ENCODE measurements at places on chromosomes 7 and 10.

GRCh38 chr10:125687507-125688185 is 4.7 kb upstream of the TEX36 start:
- DNase-seq = no peak

DNA sequence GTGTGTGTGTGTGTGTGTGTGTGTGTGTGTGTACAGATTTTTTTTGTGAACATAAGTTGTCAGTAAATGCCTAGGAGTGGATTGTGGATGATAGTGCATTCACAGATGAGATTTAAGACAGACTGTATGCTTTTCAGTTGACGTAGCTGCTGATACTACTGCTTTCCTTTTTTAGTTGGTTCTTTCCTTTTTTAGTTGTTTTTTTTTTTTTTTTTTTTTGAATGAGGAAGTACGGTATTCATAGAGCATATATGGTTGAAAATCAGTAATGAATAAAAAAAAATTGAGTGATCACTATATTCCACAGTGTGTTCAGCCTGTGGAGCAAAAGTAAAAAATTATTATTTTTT is 80.5 kb downstream of the RBM33 start:
- DNase-seq = no peak

- no peak for DNase-seq
Measured at GRCh38 chr7:115047958-115048720, 126.2 kb downstream of the MDFIC start.

DNA sequence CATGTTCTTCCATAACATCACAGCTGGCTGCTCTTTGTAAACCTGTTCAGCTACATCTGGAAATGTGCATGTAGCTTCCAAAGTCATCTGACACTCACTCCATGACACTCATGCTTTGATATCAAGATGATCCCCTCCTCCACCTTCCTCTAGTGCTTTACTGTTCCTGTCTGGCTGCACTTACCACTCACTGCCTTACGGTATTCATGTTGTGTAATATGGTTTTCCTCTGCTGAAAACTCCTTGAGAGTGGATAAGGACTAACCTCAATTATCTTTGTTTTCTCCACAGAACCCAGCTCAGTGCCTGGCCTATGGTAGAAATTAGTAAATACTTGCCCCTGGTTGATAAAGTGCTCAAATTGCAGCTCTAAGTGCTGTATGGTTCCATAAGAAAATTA is 483.9 kb downstream of the HTR7 start:
- no peak for DNase-seq

GRCh38 chr10:98244586-98244985 is 23.4 kb downstream of the LOXL4 start:
- no peak for DNase-seq

DNA sequence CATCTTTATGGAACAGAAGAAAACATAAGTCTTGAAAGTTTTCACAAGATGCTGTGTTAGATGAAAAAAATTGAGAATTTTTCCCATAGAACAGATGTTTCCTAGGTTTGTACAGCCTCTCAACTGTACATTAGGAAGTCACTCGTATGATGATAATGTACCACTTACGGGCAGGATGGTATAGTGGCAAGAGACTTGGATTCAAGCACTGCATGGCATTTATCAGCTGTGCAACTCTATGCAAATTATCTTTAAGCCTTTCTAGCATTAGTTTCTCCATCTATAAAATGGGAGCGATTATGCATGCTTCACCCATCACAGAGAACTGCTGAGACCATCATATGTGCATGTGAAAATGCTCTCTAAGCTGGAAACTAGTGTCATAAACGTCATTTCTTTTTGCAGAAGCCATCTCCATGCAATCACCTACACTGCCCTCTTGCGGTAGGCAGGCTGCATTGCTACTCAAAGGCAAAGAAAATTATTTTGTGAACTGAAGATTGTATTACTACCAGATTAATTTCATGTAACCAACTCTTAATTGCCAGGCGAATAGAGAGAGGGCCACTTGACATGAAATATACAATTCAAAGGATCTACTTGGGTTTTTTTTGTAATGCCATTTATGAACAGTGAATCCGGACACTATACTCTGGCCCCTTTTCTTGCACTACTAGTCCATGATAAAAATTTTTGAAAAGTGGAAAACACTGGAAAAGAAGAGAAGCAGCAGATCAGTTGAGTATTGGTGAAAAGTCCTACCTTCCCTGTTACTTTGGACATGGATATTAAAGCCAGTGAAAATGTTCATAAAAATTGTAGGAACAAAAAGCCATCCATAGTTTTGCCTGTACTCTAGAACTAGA is 102.3 kb downstream of the JAZF1 start:
- DNase-seq = peak; percentile 42

GRCh38 chr7:49670991-49671390 is 102.4 kb upstream of the VWC2 start:
- no peak for DNase-seq

DNA sequence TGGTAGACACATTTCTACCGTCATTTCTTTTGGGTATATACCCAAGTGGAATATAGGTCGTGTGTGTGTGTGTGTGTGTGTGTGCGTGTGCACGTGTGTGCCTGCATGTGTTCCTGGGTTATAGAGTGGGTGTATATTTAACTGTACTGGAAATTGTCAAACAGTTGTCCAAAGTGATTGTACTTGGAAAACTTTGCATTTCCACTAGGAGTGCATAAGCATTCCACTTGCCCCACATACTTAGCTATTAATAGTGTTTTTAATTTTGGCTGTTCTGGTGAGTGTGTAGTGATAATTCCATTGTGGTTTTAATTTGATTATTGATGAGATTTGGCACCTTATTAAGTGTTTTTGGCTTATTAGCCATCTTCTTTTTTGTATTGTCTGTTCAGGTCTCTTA is 25.9 kb downstream of the TRUB1 start:
- DNase-seq = no peak

GRCh38 chr7:8499128-8499527 is 65.7 kb downstream of the NXPH1 start:
- no peak for DNase-seq

- DNase-seq = no peak
Measured at GRCh38 chr10:118042336-118042735, 4.4 kb downstream of the RAB11FIP2 start.

DNA sequence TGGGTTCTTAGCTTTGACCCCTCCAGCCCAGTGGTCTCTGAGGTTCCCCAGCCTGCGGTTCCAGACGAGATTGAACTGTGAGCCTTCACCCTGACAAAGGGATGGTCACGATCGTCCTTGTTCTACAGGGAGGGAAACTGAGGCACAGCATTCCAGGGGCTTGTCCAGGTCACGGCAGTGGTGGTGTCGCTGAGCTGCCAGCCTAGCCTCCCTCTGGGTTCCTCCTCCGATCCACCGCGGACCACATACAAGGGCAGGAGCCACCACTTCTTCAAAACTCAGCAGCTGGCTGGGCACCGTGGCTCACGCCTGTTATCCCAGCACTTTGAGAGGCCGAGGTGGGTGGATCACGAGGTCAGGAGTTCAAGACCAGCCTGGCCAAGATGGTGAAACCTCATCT is 35.8 kb downstream of the ELFN1 start:
- DNase-seq = no peak

- DNase-seq = no peak
Measured at GRCh38 chr7:34107276-34107675, 201.9 kb downstream of the BMPER start.

GRCh38 chr7:36407636-36408550 is 18.2 kb downstream of the ANLN start:
- DNase-seq = no peak

- no peak for DNase-seq
Measured at GRCh38 chr7:81264116-81264515, 345.3 kb upstream of the SEMA3C start.

- DNase-seq = peak; percentile 58
Measured at GRCh38 chr10:44978570-44979280, at the start of gene DEPP1. DEPP1 (minus strand) TSS chr10:44978809; CDS start chr10:44978030, 779 bp downstream.

DNA sequence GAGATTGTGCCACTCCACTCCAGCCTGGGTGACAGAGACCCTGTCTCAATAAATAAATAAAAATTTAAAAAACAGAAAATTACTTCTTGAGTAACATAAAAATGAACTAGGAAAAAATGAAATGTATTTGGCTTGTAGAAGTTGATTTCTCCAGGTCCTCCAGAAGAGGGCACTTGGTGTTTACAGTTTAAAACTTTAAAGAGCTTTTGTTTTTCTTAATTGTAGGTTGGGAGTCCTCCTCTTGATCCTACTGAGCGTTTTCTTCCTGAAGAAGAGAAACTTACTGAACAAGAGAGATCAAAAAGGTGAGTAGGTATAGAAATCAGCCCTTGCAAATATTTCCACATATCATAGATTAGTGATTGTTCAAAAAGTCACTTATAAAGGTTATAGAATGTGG is 16.2 kb downstream of the KIFBP start:
- no peak for DNase-seq

DNA sequence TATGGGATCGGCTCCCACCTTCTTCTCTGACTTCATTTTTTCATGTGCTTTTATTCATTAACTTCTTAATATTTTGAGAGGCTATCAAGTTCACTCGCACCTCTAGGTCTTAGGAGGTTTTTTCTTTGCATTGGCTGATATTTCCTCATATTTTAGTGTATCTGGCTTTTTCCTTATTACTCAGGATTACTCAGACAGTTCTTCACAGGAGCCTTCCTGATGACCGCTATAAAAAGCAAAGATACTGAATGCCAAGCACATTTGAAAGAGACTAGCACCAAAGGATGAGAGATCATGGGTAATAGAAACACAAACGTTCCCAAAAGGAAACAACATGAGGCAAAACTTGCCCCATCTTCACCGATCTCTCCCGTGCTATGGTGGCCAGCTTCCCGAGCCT is 409.2 kb upstream of the KLF6 start:
- no peak for DNase-seq

DNA sequence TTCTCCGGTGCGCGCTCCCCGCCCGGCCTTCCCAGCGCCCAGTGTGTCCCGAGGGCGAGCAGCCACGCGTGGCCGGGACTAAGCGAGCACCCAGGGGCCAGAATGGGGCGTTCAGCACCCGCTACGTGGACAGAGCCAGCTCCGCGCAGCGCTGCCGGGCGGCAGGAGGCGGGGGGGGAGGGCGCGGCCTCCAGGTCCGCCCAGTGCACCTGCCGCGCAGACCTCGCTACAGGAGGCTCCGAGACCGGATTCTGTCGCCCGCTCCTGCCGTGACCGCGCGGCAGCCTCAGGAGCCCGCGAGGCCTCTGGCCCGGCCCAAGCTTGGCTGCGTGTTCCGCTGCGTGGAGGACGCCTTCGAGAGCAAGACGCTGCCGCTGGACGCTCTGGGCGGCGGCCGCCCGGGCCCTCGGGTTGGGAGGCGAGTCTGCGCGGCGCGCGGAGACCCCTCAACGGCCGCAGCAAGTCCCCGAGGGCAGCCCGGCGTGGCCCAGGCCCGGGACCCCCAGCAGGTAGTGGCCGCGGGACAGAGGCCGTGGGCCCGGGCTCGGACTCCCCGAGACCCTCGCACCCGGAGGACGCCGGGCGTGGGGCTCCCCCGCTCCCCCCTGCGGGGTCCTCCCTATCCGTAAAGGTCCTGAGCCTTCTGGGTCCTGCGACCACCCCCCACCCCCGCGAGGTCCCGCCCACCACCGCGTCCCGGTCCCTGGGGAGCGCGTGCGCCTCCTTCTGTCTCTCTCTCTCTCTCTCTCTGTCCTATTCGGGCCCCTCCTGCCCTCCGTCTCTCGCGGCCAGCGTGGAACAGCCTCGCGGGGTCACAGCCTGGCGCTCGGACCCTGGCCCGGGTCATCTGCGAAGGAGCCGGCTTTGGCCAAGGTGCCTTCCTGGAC is 904 bp upstream of the DPYSL4 start:
- no peak for DNase-seq

GRCh38 chr7:129807863-129808262 is 144.9 kb downstream of the UBE2H start:
- DNase-seq = no peak

- DNase-seq = no peak
Measured at GRCh38 chr10:25101461-25102146, 73.2 kb upstream of the GPR158 start.

- no peak for DNase-seq
Measured at GRCh38 chr10:103659674-103660363, 166.3 kb downstream of the NEURL1 start.

DNA sequence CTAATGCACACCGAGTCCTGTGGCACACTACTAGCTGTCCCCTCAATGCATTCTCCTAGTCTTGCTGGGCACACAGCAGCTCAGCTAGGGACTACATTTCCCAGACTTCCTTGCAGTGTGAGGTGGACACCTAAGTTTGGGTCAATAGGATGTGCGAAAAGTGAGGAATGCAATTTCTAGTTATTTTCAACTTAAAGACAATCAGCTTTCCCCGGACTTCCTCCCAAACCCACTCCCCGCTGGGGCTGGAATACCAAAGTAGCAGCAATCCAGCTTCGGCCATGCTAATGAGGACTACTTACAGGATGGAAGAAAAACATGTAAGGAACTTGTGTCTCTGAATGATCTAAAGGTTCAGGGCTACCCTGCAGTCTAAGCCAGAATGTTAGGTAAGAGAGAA is 286.4 kb upstream of the LRRN3 start:
- no peak for DNase-seq

GRCh38 chr10:8041992-8042720 is 12.3 kb upstream of the GATA3 start:
- DNase-seq = no peak

GRCh38 chr7:36623247-36623646 is 101.0 kb downstream of the AOAH start:
- DNase-seq = no peak

DNA sequence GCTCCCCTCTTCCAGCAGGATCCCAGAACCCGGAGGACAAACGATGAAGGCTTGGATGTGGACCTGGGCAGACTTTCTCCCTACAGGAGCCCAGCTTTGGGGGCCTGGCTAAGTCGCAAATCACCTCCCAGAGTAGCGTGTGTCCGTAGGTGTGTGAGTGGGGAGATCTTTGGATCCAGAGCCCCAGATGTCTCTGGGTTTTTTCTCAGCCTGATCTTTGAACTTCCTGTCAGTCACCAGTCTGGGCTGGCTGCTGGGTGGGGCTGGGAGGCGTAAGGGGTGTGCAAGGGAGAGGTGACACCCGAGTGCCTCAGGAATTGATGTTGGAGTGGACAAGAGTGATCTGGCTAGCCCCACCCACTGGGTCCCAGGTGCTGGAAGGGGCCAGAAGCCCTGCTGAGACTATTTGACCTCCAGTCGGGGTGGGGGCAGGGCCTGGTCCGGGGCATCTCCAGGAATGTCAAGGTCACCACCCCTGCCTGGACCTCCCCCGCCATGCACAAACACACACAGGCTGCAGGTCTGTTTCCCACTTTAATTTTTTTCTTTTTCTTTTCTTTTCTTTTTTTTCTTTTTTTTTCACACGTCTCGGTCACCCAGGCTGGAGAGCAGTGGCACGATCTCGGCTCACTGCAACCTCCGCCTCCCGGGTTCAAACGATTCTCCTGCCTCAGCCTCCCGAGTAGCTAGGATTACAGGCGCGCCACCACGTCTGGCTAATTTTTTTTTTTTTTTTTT is at the start of gene MOGAT3:
Gene MOGAT3 (minus strand): TSS at position 175 of the 738 bp plus-strand sequence. CDS start 182 bp downstream, outside the sequence.
- no peak for DNase-seq

DNA sequence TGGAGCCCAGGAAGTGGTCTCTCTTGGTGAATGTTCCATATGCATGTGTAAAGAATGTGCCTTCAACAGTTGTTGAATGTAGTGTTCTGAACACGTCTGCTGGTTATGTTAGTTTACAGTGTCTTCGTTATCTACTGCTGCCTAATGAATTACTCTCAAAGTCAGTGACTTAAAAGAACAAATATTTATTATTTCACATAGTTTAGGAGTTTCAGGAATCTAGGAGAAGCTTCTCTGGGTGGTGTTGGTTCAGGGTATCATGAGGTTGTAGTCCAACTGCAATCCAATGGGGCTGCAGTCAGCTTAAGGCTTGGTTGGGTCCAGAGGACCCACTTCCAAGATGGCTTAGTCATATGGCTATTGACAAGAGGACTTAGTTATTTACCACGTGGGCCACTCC is 36.6 kb upstream of the IGFBP3 start:
- DNase-seq = no peak
